ENCODE measurements at places on chromosomes 1 and 21. TPM values are rescaled to one million over a fixed set of nuclear protein-coding genes. Genes with fewer than 3 reads are reported as not detected.

DNA sequence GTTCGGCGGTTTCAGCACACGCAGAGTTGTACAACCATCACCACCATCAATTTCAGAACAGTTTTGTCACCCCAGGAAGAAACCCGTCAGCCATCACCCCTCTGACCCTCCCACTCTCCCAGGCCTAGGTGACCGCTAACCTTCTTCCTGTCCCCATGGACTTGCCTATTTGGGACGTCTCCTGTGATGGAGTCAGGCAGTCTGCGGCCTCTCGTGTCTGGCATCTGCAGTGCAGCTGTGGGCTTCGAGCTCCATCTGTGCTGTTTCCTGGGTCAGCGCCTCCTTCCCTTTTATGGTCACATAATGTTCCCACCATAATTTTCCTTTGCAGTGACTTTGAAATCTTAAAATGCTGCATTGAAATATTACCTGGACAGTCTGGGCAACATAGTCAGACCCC lies 24.4 kb downstream of the SLC45A1 start:
- no peak for DNase-seq

- DNase-seq = no peak
These were observed 6.3 kb upstream of the LAD1 start for GRCh38 chr1:201405484-201405831.

DNA sequence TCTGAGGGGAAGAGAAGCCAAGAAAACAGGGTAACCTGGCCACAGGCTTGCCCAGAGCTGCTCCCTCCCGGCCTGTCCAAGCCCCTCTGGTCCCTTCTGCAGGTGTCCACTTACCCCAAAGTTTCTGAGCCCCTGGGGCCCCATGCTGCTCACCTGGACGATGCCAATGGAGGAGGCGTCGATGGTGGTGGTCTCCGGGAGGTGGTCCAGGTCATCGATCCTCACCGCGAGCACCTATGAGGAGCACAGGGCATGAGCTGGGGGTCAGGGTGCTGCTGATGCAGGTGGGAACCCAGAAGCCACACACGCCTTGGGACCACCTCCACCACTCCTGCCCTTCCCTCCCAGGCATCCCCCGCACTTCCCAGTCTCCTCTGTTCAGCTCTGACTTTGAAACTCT lies 37.5 kb upstream of the RIPK4 start:
- DNase-seq = no peak

DNA sequence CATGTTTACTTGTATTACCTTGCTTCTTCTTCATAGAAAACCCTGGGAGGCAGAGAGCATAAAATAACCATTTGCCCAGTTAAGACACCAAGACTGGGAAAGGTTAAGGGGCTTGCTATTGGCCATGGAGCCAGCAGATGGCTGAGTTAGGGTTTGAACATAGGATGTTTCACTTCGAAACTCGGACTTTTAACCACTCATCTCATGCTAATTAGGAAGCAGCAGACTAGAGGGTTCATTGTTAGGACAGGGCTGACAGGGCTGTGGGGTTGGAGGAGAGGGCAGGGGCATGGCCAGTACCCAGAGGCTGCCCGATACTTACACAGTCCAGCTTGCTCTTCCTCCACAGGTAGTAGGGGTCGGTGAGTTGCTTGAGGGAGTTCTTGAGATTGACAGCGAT lies 17.0 kb downstream of the SLC26A9 start:
- no peak for DNase-seq

GRCh38 chr21:35291034-35291433 lies 241.9 kb upstream of the RUNX1 start:
- no peak for DNase-seq

The SH3BGR gene
- 92.9 TPM for total RNA-seq

The DENND2C gene
- 14.5 TPM for total RNA-seq

The RCAN1 gene
- 21.7 TPM for total RNA-seq

The HSD11B1 gene
- 3.0 TPM for total RNA-seq

The DR1 gene
- 40.4 TPM for total RNA-seq

The GBP1 gene
- 5.8 TPM for total RNA-seq

The FABP3 gene
- 1,225 TPM for total RNA-seq

The MFN2 gene
- total RNA-seq = 282 TPM

The IL10 gene
- 0.33 TPM for total RNA-seq
